ENCODE measurements at places on chromosomes 5 and 9.
A peak's percentile ranks its signal among the peaks of the same experiment; 100 is the strongest.

DNA sequence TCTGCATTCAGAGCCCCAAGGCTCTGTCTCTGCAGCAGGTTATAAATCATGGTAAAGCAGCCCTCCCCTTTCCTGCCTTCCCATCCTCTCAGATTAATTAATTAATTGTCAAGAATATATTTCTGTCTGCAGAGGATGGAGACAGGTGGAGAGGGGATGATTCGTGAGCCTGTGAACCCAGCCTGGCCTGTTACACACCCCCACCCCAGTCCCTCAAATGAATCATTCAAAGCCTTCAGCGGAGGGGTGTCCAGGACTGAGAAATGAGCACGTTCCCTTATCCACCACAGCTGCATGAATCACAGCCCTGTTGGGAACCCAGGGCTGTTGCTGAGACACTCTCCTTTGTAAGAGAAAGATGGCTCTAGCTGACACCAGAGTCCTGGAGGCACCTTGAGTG is 56.0 kb downstream of the NIPAL4 start:
- no peak for DNase-seq

DNA sequence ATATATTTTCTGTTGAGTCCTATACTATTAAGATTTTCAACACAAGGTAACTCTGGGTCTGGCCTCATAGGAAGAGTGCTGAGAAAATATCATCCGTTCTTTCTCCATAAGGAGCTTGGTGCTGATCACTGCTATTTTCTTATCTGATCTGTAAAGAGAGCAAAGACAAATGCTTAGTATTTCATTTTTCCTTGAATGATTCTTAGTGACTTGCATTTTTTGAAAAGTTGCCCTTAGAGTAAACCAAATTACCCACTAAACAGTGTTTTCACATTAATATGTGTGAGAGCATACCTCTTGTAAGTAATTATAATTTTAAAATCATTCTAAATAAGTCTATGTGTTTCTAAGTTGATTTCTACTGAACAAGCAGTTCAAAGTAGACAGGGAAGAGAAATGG is 121.3 kb upstream of the CTSV start:
- DNase-seq, result no peak

DNA sequence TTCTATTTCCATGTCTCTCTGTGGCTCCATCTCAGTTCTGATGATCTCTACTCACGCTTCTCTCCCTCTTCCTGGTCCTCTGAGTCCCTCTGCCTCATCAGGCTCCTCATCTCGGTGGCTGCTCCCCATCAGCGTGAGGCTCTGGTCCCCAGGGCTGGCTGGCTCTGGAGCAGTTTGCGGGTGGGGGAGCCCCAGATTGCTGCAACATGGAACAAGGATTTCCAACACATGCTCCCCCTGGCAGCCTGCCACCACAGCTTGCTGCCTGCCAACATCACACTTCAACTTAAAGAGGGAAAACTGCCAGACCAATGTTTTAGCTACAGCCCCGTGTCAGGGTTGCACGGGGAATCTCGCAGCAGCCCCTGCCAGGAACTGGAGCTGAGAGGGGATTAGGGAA is 77.2 kb upstream of the NEK6 start:
- no peak for DNase-seq

DNA sequence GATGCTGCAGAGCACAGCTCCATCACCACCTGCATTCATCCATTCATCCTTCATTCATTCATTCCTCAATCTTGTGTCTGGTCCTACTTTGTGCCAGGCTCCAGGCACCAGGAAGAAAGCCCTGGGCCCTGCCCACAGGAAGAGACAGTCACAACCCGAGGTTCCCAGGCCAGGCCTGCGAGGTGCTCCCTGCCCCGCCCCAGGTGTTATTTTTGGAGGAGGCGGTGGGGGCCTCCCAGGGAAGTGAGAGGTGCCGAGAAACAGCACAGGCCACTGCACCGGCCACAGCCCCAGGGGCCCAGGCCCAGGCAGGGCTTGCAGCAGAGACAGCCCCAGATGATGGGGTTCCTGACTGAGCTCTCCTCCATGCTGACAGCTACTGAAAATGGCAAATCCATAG is 33.4 kb downstream of the VAV2 start:
- no peak for DNase-seq

GRCh38 chr5:96387616-96388015 is 45.4 kb downstream of the PCSK1 start:
- no peak for DNase-seq

DNA sequence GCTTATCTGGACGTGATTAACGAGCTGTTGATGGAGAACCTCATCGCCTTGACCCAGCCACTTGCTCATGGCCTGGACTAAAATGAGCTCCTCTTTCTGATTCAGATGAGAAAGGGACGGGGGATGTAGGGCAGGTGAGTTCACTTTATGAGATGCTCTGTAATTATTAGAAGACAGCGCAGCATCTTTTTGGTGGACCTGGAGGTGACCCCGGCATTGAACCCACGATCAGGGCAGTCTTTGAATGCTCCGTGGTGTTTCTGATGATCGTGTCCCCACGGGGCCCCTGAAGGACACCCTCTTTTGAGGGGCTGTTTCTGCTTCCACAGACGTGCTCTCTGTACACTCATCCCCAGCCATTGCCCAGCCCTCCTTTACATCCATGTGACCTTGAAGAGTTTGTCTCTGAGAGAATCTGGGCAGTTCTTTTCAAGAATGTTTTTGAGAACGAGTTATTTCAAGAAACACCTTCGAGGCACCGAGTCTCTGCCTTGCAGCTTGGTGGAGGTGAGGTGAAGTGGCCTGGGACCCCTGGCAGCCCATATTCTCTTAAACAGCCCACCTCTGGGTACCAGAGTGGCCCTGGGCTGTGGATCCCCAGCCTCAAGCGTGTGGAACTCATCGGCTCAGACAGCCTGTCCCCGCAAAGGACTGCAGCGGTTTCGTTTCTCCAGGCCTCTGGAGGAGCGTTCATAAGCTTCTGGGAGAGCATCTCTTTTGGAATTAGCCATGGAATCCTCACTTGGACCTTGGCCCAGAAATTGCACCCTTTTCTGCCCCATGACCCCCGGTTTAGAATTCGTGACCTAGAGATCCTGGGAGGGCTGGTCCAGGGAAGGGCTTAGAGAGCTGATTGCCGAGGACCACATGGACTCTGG is 50.3 kb downstream of the COL5A1 start:
- peak; percentile 13 for DNase-seq

DNA sequence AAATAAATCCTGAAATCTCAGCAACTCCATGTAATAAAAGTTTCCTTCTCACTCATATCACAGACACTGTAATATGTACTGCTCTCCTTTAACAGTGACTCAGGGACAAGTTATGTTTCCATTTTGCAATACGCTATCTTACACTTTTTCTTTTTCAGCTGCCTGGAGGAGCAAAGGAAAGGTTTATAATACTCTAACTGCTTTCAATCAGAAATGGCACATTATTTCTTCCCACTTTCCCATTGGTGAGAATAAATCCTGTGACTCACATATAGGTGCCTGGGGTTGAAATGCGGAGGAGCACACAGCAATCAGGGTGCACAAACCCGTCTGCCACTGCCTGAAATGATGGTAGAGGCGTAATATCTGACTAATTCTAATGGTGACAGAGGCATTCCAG is 186.6 kb downstream of the HINT1 start:
- DNase-seq, result no peak

- DNase-seq, result no peak
Measured at GRCh38 chr9:99192786-99193465, 28.8 kb downstream of the ALG2 start.

DNA sequence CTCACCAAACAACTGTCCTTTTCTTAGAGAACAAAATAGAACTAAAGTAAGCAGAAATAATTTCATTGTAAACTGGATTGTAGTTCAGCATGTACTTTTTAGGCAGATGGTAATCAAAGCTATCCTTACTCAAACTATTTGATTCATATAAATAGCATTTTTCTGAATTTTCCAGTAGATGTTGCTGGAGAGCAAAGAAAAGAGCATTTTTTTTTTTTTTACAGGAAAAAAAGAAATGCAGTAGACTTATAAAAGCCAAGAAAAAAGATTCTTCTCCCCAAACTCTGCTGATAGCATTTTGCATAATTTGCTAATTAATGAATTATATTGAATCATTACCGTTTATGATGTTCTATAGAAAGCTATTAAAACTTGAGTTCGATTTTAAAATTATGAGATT is 715.3 kb upstream of the WWC1 start:
- no peak for DNase-seq

DNA sequence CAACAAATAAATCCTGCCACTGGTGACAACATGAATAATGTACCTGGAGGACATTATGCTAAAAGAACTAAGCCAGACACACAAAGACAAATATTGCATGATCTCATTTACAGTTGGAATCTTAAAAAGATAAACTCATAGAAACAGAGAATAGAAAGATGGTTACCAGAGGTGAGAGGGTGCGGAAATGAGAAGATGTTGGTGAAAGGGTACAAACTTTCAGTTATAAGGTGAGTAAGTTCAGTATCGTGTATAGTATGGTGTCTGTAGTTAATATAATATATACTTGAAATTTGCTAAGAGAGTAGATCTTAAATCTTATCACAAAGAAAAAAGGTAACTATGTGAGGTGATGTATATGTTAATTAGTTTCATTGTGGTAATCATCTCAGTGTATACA is 63.3 kb downstream of the PRRC1 start:
- no peak for DNase-seq

DNA sequence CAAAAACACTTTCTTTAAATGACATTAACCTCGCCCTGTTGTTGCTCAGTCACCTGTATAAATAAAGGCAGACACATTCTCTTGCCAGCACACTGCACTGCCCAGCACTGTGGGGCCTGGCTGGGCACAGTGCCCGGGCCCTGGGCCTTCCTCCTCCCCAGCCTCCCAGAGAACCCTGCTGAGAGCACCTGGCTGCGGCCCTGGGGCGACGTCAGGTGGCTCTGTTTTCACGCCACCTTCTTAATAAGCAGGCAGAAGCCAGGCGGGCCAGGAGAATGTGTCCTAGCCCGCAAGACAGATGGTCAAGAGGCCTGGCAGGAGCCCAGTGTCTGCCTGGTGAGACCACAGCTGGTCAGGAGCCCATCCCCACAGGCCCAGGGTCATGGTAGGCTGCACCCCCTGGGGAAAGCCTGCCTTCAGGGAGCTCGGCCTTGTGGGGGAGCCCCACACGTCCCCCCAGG is 8.2 kb upstream of the AGPAT2 start:
- DNase-seq, result no peak

DNA sequence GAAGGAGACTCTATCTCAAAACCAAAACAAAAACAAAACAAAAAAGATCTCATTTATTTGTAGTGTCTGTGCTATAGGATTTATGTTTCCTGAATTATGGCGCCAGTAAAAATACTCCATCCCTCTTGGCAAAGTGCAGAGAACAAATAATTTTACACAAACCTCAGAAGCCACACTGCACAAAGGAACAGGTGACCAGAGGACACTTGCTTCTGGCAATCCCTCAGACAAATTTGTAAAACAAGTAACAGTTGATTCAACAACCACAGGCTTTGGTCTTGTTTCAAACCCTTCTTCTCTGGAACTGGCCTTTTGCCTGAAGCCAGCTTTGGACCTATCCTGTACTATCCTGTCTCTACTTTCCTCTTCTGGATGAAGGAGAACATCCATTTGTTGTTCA is 502.1 kb downstream of the DMAC1 start:
- no peak for DNase-seq

DNA sequence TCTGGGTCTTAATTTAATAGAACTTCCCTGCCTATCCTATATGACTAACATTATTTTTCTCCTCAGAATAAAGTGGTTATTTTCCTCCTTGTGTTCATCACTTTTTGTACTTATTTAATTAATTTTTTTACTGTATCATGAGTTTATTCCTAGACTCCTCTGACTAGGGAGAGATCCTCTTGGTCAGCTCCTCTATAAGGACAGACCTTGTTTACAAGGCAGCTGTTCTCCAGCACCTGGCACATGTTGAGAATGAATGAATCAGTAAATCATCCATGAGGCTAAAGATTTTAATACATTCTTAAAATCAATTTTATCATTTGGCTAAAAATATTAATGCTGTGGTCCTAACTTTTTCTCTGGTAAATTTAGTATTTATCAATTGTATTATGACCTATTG is 139.8 kb downstream of the NUDT12 start:
- no peak for DNase-seq

DNA sequence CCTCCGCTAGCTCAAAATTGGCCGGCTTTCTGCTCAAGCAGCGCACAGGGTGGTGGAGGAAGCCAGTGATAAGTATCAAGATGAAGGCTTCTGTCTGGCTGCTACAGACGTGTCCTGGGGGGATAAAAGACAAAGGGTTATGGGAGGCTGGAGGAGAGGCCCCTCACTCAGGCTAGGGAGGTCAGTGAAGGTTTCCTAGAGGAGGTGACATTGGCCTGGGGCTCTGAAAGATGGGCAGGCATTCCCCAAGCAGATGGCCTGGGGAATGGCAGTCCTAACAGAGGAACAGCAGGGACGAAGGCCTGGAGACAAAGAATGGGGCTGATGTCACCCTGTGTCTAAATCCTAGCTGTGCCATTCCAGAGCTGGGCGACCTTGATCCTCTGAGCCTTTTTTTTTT is 32.3 kb downstream of the OLFML2A start:
- DNase-seq, result no peak

GRCh38 chr9:105510024-105510423 is 47.9 kb upstream of the FKTN start:
- no peak for DNase-seq

GRCh38 chr5:105688227-105688792 is 1982.4 kb downstream of the EFNA5 start:
- DNase-seq, result no peak

DNA sequence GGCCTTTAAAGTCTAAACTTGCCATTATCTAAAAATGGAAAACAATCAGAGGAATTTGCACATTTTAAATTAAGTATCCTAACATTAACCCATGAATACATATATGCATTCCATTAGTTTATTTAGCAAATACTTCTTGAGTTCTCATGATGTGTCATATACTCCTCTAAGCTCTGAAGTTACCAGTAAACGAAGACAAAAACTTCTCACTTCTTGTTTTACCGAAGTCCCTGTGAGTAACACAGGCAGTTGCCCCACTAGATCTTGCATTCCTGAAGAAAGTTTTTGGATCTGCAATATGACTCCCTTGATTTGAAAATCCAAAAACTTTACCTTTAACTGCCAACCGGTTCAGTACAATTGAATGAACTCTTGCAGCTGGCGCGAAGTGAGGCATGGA is 439.0 kb upstream of the MPDZ start:
- DNase-seq, result no peak

GRCh38 chr9:85290019-85290418 is 451.7 kb downstream of the AGTPBP1 start:
- DNase-seq, result no peak

GRCh38 chr5:1724822-1725602 is 74.6 kb downstream of the MRPL36 start:
- peak; percentile 68 for DNase-seq

DNA sequence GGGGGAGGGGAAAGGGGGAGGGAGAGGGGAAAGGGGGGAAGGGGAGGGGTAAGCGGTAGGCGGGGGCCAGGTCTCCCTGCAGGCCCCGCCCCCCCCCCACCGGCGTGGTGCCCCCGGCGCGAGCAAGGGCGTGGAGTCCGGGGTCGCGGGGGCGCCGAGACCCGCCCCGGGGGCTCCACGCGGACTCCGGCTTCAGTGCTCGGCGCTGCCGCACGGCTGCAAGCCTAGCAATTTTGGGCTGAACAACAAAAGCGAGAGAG is 10.8 kb downstream of the C9orf50 start:
- DNase-seq, result no peak
